ENCODE measurements at places on chromosomes 2 and 18.

GRCh38 chr18:33432857-33433256 lies 7.7 kb downstream of the CCDC178 start:
- DNase-seq: no peak

DNA sequence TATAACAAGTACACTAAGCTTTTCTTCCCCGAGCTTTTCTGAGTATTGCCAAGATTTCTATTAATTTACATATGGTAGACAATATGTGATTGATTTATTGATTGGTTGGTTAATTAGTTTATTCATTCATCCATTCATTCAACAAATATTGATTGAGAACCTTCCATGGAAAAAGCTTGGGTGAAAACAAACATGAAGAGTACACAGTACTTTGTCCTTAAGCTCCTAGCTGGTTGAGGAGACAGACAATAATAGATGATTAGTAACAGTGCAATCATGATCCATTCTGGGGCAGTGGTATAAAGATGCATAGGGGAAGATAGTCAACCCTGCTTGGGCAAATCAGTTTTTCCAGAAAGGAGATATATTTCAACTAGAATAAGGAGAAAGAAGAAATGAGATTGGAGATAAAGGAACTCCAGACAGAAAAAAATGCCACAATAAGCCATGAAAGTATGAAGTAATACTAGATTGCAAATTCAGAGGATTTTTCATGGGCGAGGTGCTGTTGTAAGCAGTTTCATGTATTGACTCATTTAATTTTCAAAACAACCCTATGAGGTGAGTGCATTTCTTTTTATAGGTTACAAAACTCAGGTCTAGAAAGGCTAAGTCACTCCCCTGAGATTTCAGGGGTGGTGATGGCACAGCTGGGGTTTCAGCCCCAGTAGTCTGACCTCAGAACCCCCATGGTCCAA lies 129.5 kb downstream of the RND3 start:
- no peak for DNase-seq

- no peak for DNase-seq
These were observed 40.0 kb downstream of the COA5 start for GRCh38 chr2:98568161-98568956.

DNA sequence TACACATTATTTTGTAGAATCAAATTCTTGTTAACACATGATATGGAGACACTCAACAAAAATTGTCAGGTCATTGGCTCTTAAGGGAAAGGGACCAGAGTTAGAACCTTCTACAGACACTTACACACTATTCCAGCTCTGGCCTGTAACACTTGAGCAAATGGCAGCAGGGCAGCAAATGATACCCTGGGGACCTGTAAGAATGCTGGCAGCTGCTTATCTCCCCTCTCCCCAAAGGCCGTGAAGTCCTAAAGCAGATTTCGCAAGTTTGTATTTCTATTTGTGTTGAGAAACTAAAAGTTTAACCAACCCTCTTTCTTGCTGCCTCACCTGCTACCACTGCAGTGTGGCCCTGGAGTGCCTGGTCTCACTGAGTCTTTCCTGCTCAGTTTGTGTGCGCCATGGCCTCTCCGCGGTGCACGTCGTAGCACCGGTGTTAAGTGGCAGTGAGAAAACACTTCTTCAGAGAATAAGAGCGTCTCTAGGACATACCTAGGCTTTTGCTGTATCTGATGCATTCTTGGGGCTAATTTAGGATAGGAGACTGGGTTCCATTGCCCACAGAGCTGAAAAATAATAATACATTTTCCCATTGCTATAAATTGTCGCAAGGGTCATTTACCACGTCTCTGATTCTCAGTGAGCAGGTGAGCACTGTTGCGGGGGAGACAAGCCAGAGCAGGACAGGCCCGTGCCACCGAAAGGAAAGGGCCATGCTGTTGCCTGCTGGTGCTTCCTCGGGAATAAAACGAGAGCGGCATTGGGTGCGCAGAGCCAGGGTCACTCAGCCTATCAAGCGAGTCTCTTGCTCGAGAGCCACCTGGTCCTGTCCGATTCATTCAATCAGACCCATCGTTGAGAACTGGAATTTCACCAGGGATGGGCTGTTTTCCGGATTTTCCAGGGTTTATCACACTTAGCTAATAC lies 204.9 kb downstream of the PTGR3 start:
- DNase-seq: no peak

GRCh38 chr2:109170645-109171044 lies 41.6 kb downstream of the SH3RF3 start:
- no peak for DNase-seq

DNA sequence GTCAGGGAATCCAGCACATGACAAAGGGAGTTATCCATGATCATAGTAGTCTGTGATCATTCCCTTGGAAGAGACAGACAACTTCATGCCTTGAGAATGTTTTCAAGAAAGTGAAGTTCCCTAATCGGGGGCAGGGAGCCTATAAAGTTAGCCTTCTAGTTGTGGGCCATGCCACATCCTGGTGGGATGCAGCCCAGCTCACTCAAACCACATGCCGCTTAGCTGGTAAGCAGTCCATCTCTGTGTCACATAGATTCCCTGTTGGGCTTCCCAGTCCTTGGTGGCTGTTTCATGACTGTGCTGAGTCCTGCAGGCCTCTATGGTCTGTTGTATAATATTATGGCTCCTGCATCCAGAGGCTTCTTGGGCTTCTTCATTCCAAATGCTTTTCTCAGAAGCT lies 11.4 kb upstream of the ARHGAP25 start:
- DNase-seq: no peak

DNA sequence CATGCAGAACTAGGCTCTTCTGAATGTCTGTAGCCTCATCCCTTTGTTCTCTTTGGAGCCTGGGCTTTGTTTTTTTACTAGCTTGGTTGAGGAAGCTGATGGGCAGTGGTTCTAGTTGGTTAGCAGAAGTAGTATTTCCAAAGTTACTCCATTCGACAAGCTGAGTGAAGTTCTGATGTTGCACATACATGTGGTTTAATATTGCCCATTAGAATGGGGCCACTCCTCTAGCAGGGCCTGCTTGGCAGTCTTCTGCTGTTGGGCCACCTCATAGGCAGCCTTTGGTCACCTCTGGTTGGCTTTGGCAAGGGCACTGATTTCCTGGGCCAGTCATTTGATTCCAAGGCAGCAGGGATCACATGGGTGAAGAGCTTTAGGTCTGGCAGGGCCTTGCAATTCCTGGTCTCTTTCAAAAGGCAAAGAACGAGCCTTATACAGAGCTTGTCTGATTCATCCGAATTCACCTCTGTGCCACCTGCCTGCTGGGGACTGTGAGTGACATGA lies 2.5 kb downstream of the RPIA start:
- no peak for DNase-seq

- DNase-seq: no peak
These were observed 12.8 kb downstream of the PSMD1 start for GRCh38 chr2:231069379-231070054.

DNA sequence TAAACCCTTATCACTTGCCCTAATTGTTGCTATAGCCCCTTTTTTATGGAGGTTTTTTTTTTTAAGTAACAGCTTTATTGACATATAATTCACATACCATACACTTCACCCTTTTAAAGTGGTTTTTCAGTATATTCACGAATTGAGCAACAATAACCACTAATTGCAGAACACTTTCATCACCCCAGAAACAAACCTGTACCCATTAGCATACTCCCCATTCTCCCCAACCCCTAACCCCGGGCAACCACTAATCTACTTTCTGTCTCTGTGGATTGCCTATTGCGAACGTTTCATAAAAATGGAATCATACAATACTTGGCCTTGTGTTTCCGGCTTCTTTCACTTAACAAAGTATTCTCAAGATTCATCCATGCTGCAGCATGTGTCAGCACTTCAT lies 213.6 kb downstream of the ATAD2B start:
- DNase-seq: no peak

DNA sequence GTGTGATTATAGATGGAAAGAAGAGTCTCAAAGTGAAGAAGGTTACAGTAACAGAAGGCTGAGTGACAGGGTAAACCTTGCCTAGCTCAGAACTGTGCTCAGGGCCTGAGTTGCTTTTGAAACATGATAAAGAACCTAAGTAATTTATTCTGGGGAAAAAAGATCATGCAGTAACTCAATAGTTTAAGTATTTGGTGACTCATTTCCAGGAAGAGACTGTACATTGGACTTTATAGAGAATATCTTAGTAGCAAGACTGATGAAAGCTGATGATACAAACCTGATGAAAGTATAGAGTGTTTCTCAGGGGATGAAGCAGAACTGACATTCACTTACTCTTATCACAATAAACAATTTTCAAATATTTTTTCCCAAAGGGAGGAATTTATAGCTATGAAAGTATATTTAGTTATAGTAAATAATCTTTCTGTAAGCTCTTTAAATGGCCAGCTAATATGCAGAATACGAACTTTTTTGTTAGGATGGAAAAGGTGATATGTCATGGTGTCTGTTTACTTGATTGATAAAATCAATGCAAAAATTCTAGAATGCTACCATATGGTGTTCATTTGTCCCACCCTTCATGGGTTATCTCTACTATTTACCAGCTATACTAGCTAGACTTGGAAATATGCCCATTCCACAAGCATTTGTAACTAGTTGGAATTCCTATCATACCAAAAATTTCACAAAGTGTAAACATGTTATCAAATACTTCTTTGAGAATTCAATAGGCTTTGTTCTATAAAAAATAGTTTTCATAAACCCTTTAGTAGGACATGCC lies 1265.5 kb upstream of the ACVR2A start:
- DNase-seq: no peak

DNA sequence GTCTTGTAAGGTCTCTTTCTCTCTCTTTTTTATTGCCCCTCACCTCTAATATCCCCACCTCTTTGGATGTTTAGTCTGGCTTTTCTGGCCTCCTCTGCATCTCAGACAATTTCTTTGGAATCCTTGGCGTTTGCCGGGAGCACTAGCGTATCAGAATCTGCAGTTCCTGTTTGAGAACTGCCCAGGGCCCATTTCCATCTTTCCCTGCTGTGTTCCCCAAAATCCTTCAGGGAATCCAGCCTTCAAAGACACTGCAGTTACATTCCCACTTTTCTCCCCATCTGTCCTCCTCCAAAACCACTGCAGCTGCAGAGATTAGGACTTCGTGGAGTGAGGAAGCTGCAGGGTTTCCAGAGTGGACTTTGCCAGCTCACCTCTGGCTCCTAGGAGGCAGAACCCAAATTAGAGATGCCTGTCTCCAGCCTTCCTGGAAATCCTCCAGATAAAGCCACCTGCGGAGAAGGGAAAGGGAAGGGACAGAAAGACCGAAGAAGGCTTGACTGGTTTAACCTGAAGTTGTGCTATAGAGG lies 2.7 kb downstream of the VSNL1 start:
- DNase-seq: no peak

DNA sequence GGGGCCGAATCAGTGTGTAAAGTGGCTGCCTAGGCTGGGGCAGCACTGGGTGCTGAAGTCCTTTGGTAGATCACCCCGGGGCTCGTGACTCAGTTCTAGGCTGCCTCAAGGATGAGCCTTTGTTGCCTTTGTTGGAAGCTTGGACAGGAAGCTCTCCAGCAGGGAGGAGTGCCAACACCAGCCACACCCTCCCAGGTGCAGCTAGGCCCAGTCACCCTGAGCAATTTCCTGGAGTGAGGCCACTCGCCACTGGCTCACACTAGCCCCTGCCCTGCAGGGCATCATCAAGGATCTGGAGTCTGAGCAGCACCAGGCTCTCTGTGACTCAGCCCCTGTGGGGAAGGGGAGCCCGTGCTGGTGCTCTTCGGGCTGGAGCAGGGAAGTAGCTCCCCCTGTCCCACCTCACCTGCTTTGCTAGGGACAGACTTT lies 6.7 kb upstream of the SDC1 start:
- DNase-seq: no peak

DNA sequence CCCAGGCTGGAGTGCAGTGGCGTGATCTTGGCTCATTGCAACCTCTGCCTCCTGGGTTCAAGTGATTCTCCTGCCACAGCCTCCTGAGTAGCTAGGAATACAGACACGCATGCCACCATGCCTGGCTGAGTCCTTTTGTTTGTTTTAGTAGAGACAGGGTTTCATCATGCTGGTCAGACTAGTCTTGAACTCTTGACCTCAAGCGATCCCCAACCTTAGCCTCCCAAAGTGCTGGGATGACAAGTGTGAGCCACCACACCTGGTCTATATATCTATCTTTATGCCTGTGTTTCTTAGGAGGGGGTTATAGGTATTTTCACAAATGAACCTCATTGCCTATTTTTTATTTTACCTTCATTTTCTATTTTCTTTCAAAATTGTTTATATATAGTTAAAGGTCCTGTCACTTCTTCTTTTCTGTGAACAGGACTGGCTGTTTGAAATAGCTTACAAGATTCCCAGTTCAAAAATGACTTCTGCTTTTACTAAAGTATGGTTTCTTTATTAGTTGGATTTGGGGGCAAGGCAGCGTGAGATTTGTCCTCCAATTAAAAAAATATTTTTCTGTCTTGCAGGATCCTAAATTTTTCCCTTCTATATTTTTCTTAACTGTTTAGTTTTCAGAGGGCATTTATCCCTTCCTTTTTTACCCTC lies 16.4 kb upstream of the MARCHF7 start:
- DNase-seq: no peak

GRCh38 chr2:112940859-112941625 lies 30.1 kb downstream of the IL37 start:
- DNase-seq: no peak

- no peak for DNase-seq
These were observed 77.2 kb downstream of the EIPR1 start for GRCh38 chr2:3300224-3300995.

DNA sequence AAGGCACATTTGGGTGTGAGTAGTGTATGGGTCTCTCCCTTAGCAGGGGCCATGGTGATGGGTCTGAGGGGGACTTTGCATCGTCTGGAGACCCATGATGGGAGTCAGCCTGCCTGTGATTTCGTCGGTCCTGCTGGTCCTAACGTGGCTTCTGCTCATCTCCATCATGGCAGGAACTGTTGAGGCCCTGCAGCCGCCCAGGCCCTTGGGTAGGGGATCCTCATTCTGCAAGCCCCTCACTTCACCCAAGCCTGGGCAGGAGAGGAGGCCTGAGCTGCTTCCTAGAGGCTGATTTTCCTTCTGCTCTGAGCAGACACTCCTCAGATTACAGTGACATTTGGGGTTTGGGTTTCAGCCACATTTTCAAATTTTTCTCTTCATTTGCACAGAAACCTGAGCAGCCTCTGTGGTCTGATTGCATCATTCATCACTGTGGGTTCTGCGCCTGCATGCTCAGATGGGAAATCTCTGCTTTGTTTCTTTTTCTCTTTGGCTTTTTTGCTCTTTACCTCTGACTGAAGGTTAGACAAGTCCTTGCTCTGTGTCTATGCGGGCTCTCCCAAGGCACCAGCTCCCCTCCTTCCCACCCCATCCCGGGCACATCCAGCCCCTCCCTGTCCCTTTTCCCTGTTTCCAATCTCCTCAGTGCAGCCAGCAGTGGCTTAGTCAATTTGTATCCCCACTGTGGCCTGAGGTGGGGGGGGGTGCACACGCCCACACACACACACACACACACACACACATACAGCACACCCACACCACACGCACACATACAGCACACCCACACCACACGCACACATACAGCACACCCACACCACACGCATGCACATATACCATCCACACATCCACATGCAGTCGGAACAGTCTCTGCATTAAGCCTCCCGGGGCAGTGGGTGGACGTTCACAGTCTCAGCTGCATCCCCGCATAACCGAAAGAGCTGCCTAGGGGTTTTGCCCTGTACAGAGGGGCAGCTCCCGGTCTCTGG lies 305.4 kb upstream of the HS6ST1 start:
- DNase-seq: no peak

- no peak for DNase-seq
These were observed 85.3 kb upstream of the RANBP2 start for GRCh38 chr2:108634011-108634410.

GRCh38 chr2:102615620-102616436 lies 3.5 kb upstream of the SLC9A2 start:
- DNase-seq: peak; percentile 40

- DNase-seq: no peak
These were observed 33.9 kb downstream of the ZAP70 start for GRCh38 chr2:97747285-97747684.

Measured in endothelial cell (in vitro differentiated cells).